ENCODE measurements at places on chromosomes 7 and 10. TPM values are rescaled to one million over a fixed set of nuclear protein-coding genes. Genes with fewer than 3 reads are reported as not detected.

The PRKG1 gene
- not detected for polyA plus RNA-seq

- DNase-seq, result no peak
Measured at GRCh38 chr10:103493916-103494877, 692 bp downstream of the NEURL1 start.

The LEP gene
- polyA plus RNA-seq, result not detected

The NUTM2B gene
- polyA plus RNA-seq, result not detected

DNA sequence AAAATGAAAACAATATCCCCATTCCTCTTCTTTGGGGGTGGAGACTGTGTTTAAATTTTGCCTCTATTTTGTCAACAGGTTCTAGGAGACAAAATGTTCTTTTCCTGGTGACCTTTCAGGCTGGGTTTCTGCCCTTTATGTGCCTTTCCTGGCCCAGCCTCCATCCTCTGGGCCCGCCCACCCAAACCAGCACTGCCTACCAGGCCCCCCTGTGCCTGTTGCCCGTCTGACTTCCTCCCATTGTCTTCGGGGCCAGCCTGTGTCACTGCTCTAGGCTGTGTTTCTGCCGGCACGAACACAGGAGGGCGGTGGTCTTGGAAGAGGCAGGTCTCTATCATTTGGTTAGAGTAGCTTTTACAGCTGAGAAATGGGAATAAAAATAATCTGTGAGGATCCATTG lies 13.9 kb downstream of the TSPAN14 start:
- no peak for DNase-seq

The TSPAN13 gene
- polyA plus RNA-seq, result 296 TPM

The CNTNAP2 gene
- polyA plus RNA-seq, result 131 TPM

- no peak for DNase-seq
Measured at GRCh38 chr7:22931011-22931410, 82.9 kb downstream of the HYCC1 start.

DNA sequence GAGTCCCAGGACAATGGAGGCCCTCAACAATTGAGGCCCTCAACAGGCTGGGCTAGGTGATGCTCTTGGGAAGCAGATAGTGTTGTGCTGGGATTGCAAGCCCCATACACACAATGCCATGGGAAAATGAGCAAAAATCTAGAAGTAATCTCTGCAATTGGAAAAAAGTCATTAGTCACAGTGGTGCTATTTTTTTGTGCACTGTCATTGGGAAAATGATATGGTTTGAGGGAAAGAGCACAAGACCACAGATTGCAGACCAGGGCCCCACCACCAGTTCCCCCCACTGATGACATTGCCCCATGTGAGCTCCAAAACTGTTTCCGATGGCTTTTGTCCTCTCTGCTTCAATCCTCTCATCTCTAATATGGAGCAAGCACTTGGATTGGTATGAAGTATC lies 1.9 kb downstream of the KCTD7 start:
- DNase-seq, result no peak

DNA sequence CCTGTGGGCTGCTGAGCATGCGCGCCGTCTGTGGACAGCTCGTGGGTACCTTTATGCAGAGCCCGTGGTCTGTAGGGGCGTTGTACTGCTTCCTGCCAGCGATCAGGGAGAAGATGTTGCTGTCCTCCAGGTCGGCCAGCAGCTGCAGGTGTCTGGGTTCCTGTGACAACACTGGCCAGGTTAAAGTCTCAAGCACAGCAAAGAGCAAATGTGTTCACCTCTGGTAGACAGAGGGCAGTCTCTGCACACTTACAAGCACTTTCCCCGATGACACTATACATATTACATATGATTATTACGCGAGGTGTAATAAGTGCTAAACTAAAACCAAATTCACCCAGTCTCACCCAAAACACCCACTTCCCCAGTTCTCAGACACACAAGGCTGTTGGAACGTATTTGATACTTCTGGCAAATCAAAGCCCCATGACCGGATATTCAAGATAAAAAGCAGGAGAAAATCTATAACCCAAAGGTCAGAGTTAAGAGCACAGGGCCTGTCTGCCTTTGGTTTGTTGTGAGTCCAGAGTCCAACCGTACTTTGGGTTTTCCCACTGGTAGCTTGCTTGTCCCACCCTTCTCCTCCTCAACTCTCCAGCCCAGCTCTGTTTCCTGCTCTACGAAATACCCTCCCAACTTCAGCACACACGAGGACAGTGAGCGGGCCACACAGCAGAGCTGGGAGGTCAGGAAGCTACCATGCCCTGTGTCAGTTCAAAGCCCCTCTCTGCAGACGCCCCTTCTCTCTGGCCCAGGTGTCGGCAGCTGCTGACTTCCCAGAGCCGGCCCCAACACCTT lies 49.7 kb upstream of the DDC start:
- no peak for DNase-seq

Measured in naive B cell (primary cell).